ENCODE measurements at places on chromosomes 5 and 9.

DNA sequence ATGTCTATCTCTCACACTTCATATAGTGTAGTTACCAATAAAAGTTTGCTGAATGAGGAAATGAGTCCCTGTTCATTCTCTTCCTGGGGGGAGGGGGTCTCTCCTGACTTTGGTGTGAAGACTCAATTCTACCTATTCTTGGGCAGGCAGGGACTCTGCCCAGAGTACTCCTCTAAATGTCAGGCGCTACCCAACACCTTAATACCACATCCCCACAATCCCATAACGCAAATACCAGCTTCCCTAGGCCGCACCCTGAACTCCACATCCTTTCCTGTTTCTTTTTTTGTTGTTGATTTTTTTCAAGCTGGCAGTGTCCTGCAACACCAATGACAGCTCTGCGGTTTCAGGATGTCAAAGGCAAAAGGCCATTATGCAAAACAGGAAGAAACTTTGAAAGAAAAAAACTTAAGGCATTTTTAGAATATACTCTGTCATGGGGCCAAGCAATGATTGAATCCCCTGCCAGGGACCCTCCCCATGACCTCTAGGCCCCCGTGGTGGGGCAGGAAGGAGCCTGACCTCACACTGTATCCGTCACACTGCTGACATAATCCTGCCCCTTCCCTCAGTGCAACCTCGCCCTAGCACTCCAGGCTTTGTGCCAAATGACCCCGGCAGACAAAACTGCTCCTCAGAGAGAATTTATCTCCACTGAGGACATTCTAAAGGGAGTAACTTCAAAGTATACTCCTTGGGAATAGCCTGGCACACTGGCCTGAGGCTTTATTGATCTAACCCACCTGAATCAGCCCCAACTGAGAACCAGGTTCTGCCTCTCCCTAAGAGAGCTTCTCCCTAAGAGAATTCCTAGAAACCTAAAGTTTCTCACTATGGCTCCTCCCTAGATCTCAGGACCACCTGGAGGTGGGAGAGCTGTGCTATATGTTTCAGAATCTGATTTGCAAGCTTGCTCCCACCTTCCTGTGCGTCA is 8.0 kb downstream of the B4GALT1 start:
- DNase-seq: peak; percentile 75

DNA sequence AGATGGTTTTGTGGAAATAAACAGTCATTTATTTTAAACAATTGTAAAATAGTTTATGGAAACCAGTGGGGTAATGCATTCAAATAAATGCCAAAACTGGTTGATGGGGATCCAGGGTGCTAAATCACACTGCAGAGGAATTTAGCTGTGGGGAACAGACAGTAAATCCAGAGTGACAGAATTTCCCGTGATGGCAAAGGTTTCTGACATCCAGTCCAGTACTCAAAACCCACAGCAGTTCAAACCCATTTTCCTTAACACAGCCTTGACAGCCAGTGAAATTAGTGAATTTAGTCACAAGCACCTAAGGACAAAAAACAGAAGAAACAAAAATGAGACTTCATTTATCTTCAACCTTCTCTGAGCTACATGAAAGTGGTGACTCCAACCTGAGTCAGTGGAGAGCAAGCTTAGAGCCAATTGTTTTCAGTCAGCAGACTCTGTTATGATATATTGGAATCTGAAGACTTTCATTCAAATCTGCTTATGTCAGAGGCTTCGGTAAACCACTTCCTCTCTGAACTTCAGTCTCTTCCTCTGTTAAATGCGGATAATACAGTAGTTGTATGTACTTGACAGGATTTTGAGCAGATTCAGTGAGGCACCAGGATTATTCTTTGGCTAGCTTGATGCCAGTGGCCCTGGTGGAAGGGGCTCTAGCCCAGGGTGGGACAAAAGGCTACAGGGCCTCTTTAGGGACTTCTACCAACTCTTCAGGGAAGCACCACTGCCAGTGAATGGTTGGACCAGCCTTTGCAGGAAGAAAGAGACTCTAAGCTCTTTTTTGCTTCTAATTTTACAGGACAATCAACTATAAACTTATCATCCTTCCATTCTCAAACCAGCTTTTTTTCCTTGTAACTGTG is 185.3 kb downstream of the MAPKAP1 start:
- peak; percentile 94 for DNase-seq

- no peak for DNase-seq
Observed at GRCh38 chr9:95807326-95807947, 68.1 kb upstream of the ERCC6L2 start.

- DNase-seq: peak; percentile 67
Observed at GRCh38 chr9:129962889-129963703, 79.9 kb downstream of the FNBP1 start.

- DNase-seq: no peak
Observed at GRCh38 chr5:14730881-14731280, 66.4 kb downstream of the OTULIN start.

DNA sequence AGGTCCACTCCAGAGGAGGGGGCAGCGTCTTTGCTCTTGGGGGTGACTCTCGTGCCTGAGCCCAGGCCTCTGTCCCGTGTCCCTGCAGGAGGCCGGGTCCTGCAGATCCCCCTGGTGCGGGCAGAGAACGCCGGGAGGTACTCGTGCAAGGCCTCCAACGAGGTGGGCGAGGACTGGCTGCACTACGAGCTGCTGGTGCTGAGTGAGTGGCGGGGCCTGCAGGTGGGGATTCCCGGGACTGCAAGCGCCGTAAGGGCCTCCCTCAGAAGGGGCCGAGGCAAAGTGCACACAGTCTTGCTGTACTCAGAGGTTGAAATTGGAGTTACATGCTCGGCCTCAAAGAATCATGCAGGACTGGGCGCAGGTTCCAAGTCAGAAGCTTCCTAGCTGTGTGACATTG is 62.7 kb upstream of the ASS1 start:
- DNase-seq: no peak

DNA sequence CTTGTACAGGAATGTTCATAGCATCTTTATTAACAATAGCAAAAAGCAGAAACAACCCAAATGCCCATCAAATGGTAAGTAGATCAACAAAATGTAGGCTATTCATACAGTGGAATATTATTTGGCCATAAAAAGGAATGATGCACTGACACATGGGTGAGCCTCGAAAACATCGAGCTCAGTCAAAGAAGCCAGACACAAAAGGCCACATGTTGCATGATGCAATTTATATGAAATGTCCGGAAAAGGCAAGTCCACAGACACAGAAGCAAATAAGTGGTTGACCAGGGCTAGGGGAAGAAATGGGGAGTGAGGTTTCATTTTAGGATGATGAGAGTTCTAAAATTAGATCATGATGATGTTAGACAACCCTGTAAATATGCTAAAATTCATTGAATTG is 16.5 kb upstream of the SLC2A8 start:
- no peak for DNase-seq

DNA sequence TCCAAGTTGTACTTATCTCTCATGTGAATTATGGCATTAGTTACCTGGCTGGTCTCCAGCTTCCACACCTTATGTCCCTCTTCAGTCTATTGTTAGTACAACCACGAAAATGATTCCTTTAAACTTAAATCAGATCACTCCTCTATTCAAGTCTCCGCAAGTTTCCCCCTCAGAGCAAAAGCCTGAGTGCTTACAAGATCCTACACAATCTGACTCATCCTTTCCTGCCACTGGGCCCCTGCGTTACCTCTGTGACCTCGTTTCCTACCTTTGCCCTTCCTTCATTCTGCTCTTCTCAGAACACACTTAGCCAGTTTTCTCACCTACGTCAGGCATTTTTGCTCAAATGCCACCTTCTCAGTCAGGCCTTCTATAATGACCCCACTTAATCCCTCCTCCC is 45.1 kb upstream of the GLIS3 start:
- peak; percentile 46 for DNase-seq

GRCh38 chr5:154513669-154514084 is 35.6 kb upstream of the HAND1 start:
- DNase-seq: no peak

DNA sequence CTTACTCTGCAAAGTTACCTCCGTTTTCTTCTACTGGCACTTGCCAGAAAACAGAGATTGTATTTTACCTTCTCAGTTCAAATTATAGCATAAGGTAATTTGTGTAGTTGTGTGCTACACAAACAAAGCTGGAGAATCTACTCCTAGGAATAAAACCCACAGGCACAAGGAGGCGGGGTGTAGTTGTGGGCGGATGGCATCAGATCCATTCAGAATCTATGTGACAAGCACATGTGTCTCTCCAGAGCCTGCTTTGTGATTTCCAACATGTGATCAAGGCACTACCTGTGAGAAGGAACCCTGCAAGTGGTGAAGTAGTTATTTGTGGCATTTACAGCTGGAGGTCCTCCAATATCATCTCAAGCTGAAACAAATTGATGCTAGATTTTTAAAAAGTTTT is 39.0 kb downstream of the GAS1 start:
- DNase-seq: no peak

GRCh38 chr5:136992796-136993489 is 506.2 kb downstream of the SPOCK1 start:
- no peak for DNase-seq

- DNase-seq: peak; percentile 17
Observed at GRCh38 chr9:34809504-34810186, 99.7 kb upstream of the CCL21 start.

DNA sequence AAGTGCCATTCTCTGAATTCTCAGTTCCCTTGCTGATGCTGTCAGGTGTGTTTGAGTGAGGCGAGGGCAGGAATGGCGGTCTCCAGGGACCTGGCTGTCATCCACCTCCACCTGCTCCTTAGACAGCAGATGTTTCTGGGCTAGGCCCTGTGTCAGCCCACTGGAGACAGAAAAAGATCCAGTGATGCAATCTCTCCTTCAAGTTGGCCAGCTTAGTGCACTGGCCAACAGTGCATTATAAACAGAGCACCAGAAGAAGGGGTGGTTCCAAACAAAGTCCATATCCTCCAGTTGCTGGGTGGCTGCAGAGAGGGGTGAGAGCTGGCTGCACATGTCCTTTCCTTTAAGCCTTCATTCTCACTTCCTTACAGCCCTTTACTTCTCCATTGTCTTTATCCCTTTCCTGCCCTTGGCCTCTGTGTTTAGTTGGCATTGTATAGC is 26.5 kb downstream of the NANS start:
- no peak for DNase-seq

- DNase-seq: peak; percentile 29
Observed at GRCh38 chr9:19934301-19934871, 145.5 kb upstream of the SLC24A2 start.

GRCh38 chr5:134026521-134027287 is 21.9 kb upstream of the VDAC1 start:
- peak; percentile 84 for DNase-seq

DNA sequence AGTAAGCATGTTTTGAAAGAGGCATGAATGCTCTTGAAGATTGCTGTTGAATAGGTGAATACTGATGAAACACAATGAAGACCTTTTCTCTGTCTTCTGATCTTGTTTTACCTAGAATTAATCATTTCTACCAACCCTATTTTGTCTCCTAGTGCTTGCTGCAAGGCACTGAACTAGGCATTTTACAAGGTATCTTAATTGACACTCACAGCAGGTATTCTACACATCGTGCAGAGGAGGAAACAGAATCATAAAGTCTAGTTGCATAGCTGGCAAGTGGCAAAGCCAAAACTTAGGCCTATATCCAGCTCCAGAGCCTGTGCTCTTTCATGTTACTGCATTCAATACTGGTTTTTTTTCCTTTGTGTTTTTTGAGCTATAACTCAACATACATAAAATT is 50.7 kb downstream of the CTNNA1 start:
- no peak for DNase-seq

DNA sequence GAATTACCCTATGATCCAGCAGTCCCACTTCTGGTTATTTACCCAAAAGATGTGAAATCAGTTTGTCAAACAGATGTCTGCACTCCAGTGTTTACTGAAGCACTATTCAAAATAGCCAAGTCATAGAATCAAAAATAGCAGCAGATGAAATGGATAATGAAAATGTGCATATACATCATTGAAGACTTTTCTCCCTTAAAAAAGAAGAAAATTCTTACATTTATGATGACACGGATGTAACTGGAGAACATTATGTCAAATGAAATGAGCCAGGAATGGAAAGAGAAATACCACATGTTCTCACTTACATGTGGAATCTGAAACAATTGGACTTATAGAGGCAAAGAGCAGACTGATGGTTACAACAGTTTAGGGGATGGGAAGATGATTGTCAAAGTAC is 21.5 kb upstream of the PLEKHG4B start:
- DNase-seq: no peak

DNA sequence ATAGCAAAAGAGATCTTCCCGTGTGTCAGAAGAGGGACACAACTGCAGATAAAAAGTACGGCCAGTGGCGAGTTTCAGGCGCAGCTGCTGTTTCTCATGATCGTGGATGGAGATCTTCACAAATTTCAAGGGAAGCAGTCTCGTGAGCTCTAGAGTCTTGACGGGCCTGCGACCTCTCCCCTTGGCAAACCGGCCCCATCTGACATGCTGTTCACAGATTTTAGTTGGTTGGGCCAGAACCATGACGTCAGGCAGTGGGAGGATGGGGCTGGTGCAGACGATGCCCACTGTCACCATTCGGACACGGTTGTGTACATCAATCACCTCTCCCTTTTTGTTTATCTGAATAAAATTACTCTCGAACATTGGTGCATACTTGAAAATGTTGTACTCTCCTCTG is 396 bp downstream of the GARIN3 start:
- no peak for DNase-seq

DNA sequence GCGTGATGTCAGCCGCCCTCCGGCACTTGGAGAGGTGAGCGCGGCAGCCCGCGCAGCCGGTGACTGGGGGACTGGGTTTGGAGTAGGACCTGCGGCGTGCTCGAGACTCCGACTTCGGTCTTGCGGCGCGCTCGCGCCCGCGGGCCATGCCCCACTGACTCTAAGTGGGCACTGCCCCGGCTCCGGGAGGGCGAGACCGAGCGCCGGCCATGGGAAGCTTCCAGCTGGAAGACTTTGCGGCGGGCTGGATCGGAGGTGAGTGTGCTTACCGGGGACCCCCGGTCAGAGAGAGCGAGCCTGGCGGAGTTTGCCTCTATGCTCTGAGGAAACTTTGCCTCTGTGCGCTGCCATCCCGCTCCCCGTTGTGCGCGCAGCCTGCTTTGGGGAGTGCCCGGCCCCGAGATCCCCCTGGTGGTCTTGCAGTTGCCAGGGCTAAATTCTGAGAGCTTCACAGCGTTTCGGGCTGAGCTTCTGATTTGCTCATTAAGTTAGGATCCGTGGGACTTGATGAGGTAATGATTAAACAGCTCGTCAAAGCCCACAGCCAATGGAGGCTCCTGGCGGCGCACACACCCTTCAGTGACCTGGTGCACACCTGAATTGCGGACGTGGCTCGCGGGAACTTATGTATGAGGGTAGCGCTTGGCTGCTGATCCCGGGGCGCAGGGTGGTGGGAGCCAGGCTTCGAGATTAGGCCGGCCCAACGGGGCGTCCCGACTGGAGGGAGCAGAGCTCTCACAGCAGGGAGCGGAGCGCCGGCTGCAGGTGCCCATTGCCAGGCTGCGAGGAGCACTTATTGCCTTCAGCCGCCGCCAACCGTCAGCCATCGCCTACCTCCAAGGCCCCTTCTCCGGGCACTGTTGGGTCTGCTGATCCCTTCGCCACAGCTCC is at the start of gene SLC25A48:
TSS of gene SLC25A48 (plus strand) at position 25 of the 891 bp plus-strand sequence. CDS start at position 210, 185 bp downstream.
- DNase-seq: peak; percentile 81

GRCh38 chr5:156819967-156820581 is 30.0 kb upstream of the PPP1R2B start:
- DNase-seq: no peak
